ENCODE measurements at places on chromosomes 2 and 18.

GRCh38 chr2:190948671-190949070 lies 65.3 kb downstream of the STAT1 start:
- no peak for DNase-seq

GRCh38 chr2:24400207-24400907 lies 40.0 kb upstream of the ITSN2 start:
- no peak for DNase-seq

- no peak for DNase-seq
These were observed 69.6 kb upstream of the CD28 start for GRCh38 chr2:203636588-203637470.

DNA sequence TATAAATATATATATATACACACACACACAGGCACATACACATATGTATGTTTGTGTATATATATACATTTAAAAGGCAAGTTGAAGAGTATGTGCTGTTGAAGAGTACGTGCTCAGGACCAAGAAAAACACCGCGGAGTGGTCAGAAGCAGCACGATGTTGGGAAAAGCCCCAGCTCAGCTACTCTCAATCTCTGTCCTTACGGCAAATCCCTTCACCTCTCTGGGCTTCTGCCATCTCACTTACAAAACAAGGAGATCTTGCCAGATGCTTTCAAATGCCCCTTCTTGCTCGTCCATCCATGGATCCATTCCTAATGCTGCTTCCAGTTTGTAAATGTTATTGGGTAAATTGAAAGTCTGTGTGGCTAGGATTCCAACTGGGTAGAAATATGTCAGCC lies 333.9 kb downstream of the BCL11A start:
- DNase-seq: no peak

GRCh38 chr2:49770919-49771318 lies 616.6 kb upstream of the FSHR start:
- no peak for DNase-seq

GRCh38 chr2:126788113-126788512 lies 110.6 kb upstream of the TEX51 start:
- DNase-seq: no peak

GRCh38 chr18:28522236-28522635 lies 345.3 kb upstream of the CDH2 start:
- DNase-seq: no peak

Measured in activated T-helper 1 cell treated with anti-CD3 and anti-CD28 coated beads, Interleukin-12 subunit alpha, Interleukin-12 subunit beta, Interleukin-2, Interleukin-4 antibody, amounts not matched to agents 30 ng/mL and 10 ng/mL and 1 ng/mL, durations not matched to agents 14 hours and 24 hours and 36 hours (primary cell).